Inflammatory macrophage treated with lipopolysaccharide for 4 hours (primary cell): ENCODE measurements at places on chromosomes 5 and 9.
A peak's percentile ranks its signal among the peaks of the same experiment; 100 is the strongest.

GRCh38 chr5:150960791-150961396, 56.1 kb upstream of the ZNF300 start:
- DNase-seq, result no peak

GRCh38 chr5:175657593-175658271, at the start of gene HRH2:
HRH2 (plus strand) TSS chr5:175658071; CDS start chr5:175683234, 25,163 bp downstream.
- DNase-seq, result peak; percentile 62

- no peak for DNase-seq
These were observed 766 bp upstream of the LRRC26 start for GRCh38 chr9:137170486-137171148.

DNA sequence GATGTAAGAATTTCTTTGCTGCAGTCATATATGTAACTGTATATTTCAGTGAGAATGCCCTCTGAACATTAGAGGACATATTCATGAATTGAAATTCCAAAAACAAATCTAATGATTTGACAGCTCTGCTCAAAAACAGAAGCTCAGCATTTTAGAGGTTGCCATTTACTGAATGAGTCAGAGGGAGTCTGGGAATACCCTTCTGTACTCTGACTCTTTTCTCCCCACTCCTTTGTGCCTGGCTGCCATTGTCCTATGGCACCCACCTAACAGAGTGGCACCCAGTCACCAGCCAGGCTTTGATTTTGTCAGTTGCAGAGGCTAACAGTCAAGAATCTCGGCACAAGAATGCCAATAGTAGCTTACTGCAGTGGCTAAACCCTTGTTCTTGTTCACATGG, 133.6 kb downstream of the ATG10 start:
- peak; percentile 14 for DNase-seq

- no peak for DNase-seq
These were observed 176.1 kb downstream of the ATPSCKMT start for GRCh38 chr5:10073441-10074104.

DNA sequence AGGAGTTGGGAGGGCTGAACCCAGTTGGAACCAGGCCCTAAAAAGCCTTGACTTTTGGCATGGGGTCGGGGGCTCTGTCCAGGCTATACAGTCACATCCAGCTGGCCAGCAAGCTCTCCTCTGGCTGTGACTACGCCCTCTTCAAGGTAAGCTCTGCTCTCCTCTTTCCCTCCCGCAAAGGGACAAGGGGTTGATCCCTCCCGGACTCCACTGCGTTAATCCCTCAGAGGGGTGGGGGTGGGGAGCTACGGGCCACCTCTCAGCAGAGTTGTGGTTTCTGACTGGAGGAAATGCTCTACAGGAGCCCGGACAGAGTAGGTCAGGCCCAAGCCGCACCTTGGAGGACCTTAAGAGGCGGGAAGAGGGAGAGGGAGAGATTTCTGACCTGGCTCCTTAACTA, 3.0 kb upstream of the TSPAN17 start:
- no peak for DNase-seq

- no peak for DNase-seq
These were observed 143.6 kb downstream of the BNC2 start for GRCh38 chr9:16726718-16727451.

- DNase-seq, result no peak
These were observed 151.1 kb downstream of the SMARCA2 start for GRCh38 chr9:2166203-2166602.

DNA sequence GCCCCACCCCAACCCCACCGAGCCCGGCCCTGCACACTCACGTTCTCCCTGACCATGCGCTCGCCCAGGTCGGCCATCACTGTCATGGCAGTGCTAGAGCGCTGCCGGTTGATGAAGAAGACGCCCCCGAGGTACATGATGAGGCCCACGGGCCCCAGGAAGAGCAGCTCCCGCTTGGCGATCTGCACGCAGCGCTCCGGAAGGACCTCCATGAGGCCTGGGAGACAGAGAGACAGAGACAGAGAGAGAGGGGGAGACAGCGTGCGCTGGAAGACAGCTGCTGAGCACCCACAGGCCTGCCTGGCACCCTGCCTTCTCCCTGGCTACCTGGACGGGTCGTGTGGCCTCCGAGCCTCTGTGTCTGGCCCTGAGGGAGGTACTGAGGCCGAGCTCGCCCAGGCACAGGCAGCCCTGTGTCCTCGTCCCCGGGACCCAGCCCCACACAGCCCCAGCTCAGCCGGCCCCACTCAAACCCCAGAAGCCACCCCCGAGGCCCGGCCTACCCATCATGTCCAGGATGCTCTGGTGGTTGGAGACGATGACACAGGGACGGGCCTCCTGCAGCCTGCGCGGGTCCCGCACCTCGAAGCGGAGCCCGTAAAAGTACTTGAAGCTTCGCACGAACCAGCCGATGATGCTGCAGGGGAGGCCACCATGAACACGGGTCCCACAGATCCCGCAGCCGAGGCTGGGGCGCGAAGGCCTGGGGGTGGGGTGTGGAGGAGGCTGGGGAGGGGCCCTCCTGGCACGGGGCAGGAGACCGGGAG, 10.2 kb downstream of the AGPAT2 start:
- DNase-seq, result no peak

- DNase-seq, result no peak
These were observed 302.5 kb downstream of the TENT4A start for GRCh38 chr5:7015586-7016256.

DNA sequence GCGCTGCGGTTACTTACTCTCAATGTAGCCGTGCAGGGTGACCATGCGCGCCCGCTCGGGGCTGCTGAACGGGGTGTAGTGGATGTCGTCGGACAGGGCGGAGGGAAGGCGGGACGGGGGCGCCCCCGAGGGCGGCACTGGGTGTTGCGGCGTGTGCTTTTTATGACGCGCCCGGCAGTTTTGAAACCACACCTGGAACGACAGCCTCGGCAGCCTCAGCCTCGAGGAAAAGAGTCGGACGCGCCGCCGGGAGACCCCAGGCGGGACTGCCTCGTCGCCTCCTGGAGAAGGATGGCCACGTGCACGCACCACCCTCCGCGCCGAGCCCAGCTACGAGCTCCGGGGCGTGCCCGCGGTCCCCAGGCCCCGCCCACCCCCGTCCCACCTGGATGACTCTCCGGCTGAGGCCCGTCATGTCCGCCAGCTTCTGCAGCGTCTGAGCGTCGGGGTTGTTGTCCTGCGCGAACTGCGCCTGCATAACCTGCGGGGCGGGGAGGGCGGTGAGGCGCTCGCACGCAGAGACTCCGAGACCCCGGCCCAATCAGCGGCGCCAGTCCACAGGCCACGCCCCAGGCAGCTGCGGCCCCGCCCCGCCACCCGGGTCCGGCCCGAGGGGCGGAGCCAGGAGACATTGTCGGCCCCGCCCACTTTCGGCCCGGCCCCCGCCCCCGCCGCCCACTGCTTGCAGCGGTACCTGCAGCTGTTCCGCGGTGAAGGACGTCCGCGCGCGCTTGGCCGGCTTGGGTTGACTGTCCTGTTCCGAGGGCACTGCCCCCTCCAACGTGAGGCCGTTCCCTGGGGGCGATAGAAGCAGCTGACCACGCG, 15.0 kb downstream of the LHX6 start:
- DNase-seq, result no peak

GRCh38 chr9:94584555-94584954, 9.1 kb downstream of the FBP2 start:
- DNase-seq, result no peak

- peak; percentile 91 for DNase-seq
These were observed 43.8 kb downstream of the ANKRD33B start for GRCh38 chr5:10607666-10608073.

- peak; percentile 70 for DNase-seq
These were observed 723 bp downstream of the SNX18 start for GRCh38 chr5:54518146-54518817.
